ENCODE measurements at places on chromosomes 16 and 17.

GRCh38 chr16:25764466-25764865 is 72.7 kb downstream of the HS3ST4 start:
- no peak for DNase-seq

- DNase-seq, result no peak
These were observed 744 bp upstream of the GGNBP2 start for GRCh38 chr17:36544044-36544306.

DNA sequence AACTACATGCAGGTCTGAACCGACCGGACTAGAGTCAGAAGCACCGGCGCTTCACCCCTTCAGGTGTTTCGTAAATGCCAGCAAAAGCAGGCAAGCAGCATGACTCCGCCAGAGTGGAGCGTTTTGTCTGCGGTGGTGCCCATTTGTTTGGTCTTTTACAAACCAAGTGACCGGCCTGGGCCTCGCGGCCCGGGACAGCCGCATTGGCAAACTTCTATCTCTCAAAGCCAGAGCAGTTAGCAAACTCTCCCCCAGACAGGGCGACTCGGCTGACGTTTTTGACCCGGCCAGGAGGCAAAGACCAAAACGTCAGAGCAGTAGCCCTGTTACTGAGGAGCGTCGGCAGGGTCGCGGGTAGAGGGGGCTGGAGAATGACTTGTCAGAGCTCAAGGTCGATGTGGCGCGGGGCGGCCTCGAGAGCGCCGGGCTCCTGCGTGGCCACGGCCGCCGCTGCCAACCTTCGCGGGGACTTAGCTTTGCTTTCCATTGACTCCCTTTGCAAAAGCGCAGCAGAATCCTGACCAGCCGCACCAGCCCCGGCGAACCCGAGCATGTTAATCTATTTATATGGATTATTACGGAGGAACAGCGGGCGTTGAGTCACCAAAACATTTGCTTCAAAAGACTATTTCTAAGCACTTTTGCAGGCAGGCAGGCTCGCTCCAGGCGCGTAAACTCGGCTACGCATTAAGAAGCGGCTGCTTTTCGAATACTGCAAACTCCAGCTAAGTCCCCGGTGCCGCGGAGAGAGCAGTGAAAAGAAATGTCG is 763 bp upstream of the SOX9 start:
- peak; percentile 56 for DNase-seq

- DNase-seq, result no peak
These were observed 35.5 kb downstream of the UBN1 start for GRCh38 chr16:4882633-4883285.

GRCh38 chr17:31311526-31311925 is 2.3 kb downstream of the EVI2B start:
- no peak for DNase-seq

GRCh38 chr17:81537856-81538555 is 9.8 kb downstream of the FSCN2 start:
- DNase-seq, result no peak

DNA sequence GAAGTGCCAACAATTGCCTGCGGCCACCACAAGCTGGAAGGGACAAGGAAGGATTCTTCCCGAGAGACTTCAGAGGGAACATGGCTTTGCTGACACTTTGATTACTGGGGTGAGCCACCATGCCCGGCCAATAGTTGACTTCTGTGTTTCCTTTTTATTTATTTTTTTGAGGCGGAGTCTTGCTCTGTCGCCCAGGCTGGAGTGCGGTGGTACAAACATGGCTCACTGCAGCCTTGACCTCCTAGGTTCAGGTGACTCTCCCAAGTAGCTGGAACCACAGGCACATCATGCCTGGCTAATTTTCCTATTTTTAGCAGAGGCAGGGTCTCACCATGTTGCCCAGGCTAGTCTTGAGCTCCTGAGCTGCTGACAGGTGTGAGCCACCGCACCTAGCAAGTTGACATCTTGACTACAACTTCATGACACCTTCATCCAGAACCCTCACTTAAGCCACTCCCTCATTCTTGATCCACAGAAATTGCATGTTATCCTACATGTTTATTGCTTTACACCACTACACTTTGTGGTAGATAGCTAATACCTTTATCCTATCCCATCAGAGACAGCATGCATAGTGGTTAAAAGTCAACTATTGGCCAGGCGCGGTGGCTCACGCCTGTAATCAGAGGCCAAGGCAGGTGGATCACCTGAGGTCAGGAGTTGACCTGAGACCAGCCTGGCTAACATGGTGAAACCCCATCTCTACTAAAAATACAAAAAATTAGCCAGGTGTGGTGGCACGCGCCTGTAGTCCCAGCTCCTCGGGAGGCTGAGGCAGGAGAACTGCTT is 16.1 kb upstream of the GPRC5C start:
- DNase-seq, result no peak

GRCh38 chr16:89364606-89365005 is 125.8 kb downstream of the ANKRD11 start:
- no peak for DNase-seq

DNA sequence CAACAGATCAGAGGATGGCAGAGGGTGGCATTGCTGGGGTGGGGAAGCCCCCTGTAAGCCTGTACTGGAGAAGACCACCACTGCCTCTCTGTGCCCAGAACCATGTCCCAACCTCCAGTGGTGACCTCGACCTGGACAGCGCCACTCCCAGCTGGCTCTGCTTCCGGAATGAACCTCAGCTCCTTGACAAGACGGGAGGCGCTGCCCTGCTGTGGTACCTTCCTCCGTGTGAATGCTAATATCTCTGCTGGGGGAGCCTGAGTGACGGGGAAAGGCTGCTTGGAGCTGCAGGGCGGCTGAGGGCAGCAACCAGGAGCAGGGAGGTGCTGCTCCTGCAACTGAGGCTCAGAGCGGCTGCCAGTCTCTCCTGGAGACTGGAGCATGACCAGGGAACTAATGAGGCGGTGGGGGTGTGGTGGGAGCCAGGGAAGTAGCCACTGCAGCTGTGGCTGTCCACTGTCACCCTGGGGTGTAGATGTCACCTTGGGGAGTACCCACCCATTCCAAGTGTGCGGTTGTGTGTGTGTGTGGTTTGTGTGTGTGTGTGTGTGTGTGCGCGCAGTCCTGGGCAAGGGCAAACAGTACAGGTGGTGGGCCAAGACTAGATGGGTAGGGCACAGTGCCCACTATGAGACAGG is 6.2 kb downstream of the PRCD start:
- no peak for DNase-seq

- DNase-seq, result no peak
These were observed 32.0 kb downstream of the EMP2 start for GRCh38 chr16:10548404-10548803.

DNA sequence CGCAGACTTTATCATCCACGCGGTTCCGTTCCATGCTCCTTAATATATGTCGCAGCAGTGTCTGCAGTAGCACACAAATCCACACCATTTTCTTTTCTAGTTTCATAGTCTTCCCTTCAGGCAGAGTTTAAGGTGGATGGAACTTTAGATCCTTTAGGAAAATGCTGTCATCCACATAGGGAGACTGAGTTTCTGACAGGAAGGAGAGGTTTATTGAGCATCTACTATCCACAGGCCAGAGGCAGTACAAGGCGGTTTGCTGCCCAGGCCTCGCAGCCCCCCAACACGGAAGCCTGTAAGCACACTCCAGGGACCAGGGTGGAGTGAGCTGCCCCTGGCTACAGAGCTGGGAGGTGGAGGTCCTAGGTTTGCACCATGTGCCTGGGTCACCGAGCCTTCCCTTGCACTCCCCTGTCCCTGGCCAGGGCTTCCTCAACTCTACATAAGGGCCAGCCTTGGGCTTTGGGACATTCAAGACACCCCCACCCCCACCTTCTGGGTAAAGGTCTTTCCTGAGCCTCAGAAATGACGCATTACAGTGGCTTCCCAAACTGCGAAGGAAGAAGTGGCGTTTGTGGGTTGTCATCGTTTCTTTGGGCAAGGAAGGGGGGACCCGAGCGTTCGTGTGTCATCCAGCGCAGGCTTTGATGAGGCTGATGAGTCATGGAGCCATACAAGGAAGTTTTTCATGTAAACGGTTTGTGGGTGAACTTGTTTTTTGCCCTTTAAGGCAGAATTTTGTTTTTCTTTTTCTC is 146.5 kb upstream of the PLCG2 start:
- DNase-seq, result peak; percentile 79

DNA sequence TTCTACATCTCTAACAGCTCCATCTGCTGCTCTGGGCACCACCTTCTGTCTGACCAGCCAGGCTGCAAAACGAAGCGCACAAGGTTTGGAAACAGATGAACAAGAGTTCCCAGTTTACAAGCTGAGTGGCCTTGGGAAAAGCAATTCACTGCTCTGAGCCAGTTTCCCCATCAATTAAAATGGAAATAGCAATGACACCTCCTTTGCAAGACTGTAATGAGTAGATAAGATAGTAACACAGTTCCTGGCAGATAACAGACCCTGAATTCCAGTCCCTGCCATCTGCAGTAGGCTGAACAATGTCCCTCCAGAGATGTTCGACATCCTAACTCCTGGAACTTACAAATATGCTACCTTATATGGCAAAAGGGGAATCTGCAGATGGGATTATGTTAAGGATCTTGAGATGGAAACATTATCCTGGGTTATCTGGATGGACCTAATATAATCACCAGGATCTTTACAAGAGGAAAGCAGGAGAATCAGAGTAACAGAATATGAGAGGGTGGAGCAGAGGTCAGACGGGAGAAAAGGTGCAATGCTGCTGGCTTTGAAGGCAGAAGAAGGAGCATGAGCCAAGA is 27.9 kb downstream of the CPPED1 start:
- DNase-seq, result no peak

- no peak for DNase-seq
These were observed 10.7 kb upstream of the STAC2 start for GRCh38 chr17:39236450-39236927.

DNA sequence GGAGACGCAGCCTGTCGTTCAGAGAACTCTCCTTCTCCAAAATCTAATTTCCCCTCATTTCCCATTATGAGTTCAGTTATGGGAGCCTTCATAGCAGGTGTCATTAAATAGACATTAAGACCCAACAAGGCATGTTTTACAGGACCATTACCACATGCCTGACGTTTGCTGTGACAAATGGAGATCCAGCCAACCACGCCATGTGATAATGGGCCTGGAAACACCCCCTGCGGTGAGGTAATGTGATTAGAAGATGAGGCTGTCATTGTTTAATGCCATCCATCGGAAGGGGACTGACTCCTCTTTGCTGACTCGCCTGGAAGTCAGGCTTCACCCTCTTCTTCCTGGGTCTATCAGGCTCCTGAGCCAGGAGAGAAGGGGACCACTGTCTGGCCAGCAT is 76.9 kb downstream of the WSCD1 start:
- no peak for DNase-seq

DNA sequence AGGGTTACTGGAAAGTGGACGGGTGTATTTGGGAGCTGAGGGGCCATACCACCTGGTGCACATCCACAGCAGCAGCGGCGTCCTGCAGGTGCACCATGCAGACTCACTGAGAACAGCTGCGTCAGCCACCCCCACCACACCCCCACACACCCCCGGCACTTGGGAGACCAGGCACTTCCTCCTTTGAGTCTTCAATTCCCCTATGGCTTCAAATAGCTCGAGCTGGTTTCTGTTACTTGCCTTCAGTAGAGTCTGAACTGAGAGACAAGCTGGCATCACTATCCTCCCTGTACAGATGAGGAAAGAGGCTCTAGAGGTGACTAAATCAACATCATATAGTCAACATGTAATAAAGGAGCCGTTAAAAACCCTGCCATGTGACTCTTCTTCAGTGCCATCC is 15.4 kb downstream of the CUEDC1 start:
- no peak for DNase-seq

- peak; percentile 92 for DNase-seq
These were observed 1.1 kb upstream of the SLC43A2 start for GRCh38 chr17:1629504-1630310.

GRCh38 chr17:29855686-29856085 is 74.3 kb downstream of the SSH2 start:
- DNase-seq, result no peak

DNA sequence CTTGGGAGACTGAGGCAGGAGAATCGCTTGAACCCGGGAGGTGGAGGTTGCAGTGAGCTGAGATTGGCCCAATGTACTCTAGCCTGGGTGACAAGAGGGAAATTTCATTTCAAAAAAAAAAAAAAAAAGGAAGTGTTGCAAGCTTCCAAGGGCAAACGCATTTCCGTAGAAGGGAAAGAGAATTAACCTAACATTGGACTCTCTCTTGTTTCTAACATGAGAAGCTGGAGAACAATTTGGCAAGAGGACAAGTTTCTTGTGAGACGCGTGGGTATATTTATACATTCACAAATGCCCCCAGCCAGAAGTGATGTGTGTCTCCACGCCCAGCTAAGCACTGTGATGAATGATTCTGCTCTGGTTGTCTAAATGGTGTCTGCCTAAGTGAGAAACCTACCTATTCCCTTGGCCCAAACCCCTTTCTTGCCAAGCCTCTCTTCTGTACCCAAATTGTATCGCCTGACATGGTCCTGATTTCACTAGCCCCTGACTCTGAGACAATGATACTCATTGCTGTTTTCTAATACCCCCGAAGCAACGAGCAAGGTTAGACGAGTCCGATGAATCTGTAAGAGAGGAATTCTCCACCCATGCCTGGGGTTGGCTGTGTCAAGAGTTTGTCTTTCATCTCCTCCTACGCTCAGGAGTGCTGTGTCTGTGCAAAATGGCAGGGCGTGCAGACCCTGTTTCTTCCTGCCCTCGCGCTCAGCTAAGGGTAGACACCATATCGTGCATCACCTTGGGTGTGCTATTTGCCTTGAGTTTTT is 14.2 kb upstream of the ST6GALNAC2 start:
- no peak for DNase-seq

GRCh38 chr17:1398931-1399678 is 917 bp downstream of the YWHAE start:
- peak; percentile 64 for DNase-seq

DNA sequence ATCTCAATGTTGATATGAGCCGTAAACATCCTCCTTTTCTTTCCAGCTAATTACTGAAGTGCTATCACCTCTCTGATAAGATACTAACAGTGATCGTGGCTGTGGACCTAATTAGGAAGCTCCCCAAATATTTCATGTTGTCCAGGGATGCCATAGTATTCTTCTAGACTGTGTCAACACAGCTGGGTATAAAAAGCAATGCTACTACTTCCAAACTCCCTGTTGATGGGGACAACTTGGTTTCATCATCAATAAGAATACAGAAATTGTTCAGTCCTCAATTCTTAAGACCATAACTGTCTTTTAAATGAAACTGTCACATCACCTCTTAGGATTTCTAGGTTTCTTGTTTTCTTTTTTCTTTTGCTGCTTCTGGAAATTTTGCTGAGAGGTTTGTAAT is 530.6 kb downstream of the TOX3 start:
- no peak for DNase-seq

- peak; percentile 98 for DNase-seq
These were observed at the start of gene TSEN54 for GRCh38 chr17:75516255-75516618. Gene TSEN54 (plus strand): TSS chr17:75516528. CDS start chr17:75516561, 33 bp downstream.

Data from activated CD8-positive, alpha-beta memory T cell treated with anti-CD3 and anti-CD28 coated beads, Interleukin-2, amount 50 U/mL, for 48 hours (primary cell).